Posterior vena cava (tissue), 2 donors: ENCODE measurements at places on chromosomes 3 and 15. TPM values are rescaled to one million over a fixed set of nuclear protein-coding genes. Genes with fewer than 3 reads are reported as not detected.

The FBXO40 gene
- total RNA-seq, result 1.5 TPM

The RTP4 gene
- total RNA-seq, result 3.0 TPM

The CCDC174 gene
- 15.6 TPM for total RNA-seq

The CYP1A1 gene
- not detected for total RNA-seq

The WDR72 gene
- total RNA-seq, result not detected
